ENCODE measurements at places on chromosomes 16 and 17.

- DNase-seq, result no peak
Observed at GRCh38 chr16:56862776-56863175, 2.2 kb upstream of the SLC12A3 start.

DNA sequence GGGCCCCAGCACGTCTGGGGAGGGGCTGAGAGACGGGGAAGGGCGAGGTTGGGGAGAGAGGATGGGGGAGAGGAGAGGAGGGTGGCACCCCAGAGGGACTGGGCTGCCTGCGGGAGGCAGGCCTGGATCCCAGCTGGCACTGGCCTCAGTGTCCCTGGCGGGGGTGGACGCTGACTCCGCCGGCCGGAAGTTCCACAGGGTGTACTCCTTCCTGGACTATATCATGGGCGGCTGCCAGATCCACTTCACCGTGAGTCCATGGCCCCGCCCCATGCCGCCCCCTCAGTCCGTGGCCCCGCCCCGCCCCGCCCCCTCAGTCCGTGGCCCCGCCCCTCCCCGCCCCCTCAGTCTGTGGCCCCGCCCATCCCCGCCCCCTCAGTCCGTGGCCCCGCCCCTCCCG lies 11.3 kb downstream of the CPNE7 start:
- DNase-seq, result no peak

DNA sequence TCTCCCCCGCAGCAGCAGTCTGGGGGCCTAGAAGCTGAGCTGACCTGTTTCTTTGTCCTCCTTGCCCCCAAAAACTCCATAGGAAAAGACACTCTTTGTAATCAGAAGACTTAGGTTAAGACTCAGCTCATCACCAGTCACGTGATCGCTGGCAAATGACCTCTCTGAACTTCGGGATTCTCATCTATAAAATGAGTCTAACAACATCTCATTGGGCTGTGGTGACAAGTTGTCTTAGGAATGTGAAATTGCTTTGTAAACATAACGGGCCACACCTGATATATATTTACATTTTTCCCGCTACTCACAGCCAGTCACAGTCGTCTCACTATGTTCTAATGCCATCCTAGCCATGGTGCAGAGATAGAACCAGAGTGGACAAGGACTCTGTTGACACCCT lies 86.0 kb upstream of the LHX1 start:
- no peak for DNase-seq

- DNase-seq, result no peak
Observed at GRCh38 chr17:9370467-9370866, 205.2 kb downstream of the STX8 start.

DNA sequence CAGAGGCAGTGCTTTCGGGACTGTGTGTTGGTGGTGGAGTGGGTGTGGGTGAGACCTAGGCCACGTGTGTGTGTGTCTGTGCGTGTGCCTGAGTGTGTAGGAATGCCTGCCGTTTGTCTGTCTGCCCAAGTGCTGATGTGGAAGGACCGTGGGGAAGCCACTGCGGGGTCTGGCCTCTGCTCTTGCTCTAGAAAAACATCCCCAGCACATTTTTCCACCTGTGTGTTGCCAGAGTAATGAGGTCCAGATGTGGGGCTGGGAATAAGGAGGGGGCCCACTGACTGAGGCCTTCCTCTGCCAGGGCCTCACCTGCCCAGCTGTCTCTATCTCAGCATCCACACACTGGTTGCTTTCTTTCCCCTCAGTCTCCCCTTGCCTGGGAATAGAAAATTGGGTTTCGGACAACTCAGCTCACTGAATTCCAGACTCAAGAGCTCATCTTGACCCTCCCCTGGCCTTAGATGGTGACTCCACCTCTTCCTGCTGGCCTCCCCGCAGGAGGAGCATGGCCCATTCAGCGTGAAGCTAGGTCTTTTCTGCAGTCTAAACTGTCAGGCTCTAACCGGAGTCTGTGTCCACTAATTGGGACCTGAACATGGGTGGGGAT lies 7.6 kb downstream of the SGCA start:
- no peak for DNase-seq

GRCh38 chr16:69105501-69106361 lies at the start of gene HAS3:
Gene HAS3 (plus strand): TSS chr16:69105653. CDS start chr16:69109396, 3,743 bp downstream.
- DNase-seq, result no peak

DNA sequence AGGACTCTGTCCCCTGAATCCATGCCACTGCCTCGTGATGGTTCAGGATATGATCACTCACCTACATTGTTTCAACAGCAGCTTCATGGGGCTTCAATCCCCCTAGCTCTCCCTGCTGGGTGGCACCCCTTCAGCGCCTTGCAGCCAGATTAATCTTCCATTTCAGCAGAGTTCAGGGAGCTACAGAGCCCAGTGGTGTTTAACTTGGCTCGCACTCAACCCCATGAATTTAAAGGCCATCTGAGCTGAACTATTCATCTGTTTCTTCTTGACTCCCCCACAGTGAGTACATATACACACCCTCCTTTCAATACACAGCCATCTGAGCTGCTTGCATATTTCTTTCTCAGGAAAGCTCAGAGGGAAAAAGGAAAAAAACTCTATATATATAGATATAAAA lies 202.8 kb upstream of the C16orf82 start:
- DNase-seq, result no peak

- no peak for DNase-seq
Observed at GRCh38 chr16:49600536-49600935, 226.9 kb downstream of the C16orf78 start.

- DNase-seq, result no peak
Observed at GRCh38 chr17:81179861-81180260, 13.8 kb upstream of the AATK start.

DNA sequence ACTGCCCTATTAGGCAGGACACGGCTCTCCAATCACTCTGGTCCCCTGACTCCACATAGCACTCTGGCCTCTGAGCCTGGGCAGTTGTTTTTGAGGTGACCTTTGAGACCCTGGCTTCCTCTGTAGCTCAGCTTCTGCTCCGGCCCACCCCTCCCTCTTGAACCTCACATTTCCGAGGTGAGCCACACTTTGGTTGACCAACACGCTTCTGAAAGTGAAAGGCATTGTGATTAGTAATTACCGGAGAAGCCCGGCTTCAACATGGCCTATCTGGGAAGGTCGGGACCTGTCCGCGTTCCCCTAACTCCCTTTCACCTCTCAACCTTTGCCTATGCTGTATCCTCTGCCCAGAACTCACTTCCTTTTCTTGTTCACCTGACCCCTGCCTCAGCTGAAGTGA lies 10.3 kb upstream of the ITGAX start:
- DNase-seq, result no peak

DNA sequence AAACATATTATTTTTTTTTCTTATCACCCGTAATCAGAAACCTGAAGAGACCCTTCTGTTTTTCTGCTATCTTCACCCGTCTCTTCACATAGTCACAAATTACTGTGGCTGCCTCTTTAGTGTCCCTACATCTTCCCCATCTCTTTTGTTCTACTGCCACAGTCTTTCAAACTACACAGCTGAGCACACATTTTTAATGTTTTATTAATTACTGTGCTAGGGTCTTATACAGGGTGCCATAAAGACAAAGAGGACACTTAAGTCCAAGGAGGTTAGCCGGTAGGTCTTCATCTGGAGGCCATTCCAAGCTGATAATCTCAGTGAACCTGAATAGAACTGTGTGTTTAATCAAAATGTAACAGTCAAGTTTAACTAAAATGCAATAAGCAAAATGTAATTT lies 20.7 kb downstream of the CNTNAP4 start:
- DNase-seq, result no peak

DNA sequence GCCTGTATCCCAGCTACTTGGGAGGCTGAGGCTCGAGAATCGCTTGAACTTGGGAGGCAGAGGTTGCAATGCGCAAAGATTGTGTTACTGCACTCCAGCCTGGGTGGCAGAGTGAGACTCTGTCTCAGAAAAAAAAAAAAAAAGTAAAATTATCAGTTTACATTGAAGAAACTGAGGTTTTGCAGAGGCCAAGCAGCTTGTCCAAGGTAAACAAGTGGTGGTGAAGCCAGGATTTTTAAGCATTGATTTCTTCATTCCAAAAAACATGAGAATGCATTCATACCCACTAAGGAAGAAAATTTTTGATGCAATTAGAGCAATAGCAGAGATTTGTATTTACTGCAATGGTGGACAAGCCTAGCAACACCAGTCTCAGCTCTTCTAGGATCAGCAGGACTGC lies 52.7 kb downstream of the CENPV start:
- DNase-seq, result no peak

DNA sequence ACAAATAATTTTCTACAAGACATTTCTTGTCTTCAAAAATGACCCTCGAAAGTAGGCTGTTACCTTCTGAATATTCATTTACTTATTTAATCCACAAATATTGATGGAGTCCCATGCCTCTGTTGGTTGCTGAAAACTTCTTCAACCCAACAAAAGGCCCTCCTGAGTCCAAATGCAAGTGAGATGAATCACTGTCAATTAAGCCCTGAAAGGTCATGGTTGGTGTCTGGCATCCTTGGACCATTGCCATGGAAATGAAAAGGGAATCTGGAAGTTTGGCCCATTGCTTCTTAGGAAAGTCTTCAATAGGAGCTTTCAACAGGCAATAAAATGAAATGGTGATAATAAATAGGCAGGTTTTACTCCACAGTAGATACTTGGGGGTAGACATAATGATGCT lies 364.7 kb upstream of the DYNLRB2 start:
- no peak for DNase-seq

DNA sequence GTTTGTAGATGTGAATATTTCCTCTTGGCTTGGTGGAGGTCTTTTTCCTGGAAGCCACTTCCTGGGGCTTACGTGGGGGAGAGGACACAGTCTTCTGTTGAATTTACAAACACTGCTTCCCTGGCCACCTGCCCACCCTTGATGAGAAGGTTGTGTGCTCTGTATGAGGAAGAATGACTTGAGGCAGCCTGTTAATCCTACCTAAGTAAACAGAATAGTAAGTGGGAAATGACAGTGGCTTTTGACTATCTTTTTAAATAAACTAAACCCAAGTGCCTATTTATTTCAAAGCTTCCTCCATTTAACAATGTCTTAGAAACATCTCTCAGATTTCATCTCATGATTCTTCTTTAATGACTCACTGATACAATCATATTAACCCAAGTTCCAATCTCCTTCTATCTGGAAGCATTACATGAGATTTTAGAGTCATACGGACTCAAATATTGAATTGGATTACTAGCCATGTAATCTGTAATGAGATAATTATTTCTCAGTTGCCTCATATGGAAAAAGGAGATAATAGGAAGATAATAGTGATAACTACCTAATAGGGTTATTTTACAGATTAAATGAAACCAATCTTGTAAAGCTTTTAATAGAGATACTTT lies 96.6 kb upstream of the SMIM36 start:
- DNase-seq, result no peak
